ENCODE measurements at places on chromosomes 2 and 18.

GRCh38 chr2:209472871-209473270, 49.0 kb downstream of the MAP2 start:
- DNase-seq, result no peak

- no peak for DNase-seq
Measured at GRCh38 chr18:61676773-61677434, 215.9 kb downstream of the RNF152 start.

- DNase-seq, result no peak
Measured at GRCh38 chr2:40130251-40130994, 321.5 kb downstream of the SLC8A1 start.

- no peak for DNase-seq
Measured at GRCh38 chr2:224220586-224221255, 181.2 kb downstream of the FAM124B start.

- no peak for DNase-seq
Measured at GRCh38 chr2:72548081-72548764, 277.6 kb downstream of the EXOC6B start.

Data from left renal pelvis (tissue), 4 donors.